ENCODE measurements at places on chromosomes 6 and 20.

- no peak for DNase-seq
Observed at GRCh38 chr20:64205611-64206026, 41.4 kb downstream of the MYT1 start.

- no peak for DNase-seq
Observed at GRCh38 chr6:170128811-170129681, 161.8 kb downstream of the DLL1 start.

GRCh38 chr20:53269380-53269779, 297.2 kb downstream of the TSHZ2 start:
- DNase-seq = no peak

GRCh38 chr20:57089699-57090144, 176.7 kb downstream of the BMP7 start:
- peak; percentile 62 for DNase-seq

GRCh38 chr6:110353457-110354001, 4.6 kb downstream of the METTL24 start:
- DNase-seq = no peak

All from NCI-H69 (cell line).